NCI-H1092 treated with DMSO at 0.1 percent for 48 hours (cell line): ENCODE measurements at places on chromosomes 7 and 10.
A peak's percentile ranks its signal among the peaks of the same experiment; 100 is the strongest.

GRCh38 chr7:132495936-132496335 lies 80.3 kb downstream of the PLXNA4 start:
- DNase-seq: no peak

DNA sequence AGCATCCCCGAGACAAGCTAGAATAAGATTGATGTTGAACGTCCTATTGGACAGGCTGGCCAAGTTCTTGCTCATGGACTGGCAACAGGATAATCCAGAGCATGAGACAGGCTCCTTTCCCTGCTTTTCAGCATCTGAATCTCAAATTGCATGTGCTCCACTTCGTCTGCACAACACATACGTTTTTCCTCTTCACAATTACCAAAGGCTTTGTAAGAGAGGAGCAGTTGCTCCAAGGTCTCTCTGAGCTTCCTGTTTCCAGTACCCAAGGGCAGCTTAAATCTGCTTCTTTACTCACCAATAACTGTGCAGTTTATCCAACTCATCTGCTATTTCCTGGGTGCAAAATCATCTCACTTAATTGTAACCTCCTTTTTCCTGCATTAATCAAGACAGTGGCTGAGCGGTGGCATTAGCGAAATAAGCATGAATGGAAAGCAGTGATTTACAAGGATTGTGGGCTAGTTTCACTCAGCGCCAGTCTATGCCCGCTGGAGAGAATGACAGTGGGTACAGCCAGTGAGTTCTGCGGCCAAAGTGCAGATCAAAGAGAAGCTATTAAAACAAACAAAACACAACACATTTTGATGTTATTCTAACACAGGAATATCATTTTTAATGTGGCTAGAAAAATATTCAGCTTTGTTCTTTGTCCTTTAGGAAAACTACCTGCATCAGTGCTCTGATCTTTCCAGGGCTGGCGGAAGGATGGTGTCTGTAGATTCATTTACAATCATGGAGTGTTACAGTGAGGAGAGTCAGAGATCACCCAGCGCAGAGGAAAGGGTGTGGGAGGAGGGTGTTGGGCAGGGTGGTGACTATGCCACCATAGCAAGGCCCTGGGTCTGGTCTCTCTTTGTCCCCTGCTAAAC lies 79.8 kb downstream of the CHN2 start:
- peak; percentile 72 for DNase-seq

DNA sequence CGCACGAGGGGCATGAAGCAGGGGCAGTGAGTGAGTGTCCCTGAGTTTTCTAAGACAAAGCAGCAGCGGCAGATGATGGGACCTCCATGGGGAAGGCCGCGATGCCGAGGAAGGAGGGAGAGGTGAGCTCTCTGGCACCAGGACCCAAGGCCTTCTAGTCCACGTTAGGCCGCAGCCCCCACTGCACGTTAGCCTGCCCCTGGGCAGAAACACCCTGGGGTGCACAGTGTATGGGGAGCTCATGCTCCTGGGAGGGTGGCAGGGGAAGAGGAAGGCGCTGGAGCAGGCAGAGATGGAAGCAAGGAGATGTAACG lies 97.3 kb upstream of the IKZF1 start:
- DNase-seq: no peak

DNA sequence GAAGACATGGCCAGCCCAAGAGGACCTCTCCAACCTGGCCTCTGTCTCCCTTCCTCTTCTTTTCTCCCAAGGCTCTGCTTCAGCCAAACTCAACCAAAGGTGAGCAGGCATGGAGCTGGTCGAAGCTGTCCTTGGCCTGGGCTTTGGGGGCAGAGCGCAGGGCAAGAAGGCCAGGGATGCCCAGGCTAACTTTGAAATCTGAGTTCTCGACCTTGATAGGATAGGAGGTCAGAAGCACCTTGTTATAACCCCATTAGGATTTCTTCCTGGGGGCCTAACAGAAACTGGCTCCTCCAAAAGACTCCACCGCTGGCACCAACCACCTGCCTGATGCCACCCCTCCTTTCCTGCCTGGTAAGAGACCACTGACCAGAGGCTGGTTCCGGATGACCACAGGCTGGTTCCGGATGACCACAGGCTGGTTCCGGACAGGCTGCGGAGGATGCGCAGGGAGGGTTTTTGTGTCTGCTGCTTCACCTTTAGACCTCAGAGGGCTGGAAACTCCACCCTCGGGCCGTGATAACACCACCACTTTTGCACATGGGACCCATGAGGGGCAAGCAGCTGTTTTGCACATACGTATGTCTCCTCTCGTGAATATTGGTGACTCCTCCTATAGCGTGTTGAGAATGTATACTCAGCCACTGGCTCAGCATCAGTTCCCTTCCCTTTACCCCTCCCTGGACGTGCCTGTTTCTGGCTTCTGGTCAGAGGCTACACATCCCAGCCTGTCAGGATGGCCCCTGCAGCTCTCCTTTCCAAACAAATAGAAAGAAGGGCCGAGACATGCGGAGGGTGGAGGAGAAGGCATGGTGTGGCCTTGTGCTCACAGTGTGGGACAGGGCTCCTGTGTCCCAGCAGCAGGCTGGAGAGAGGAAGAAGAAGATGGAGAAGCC lies 140.1 kb downstream of the DNAJB6 start:
- no peak for DNase-seq

GRCh38 chr7:94449151-94449725 lies 54.5 kb downstream of the COL1A2 start:
- peak; percentile 93 for DNase-seq

- DNase-seq: no peak
Observed at GRCh38 chr10:70805619-70806215, 10.0 kb upstream of the SGPL1 start.

- DNase-seq: no peak
Observed at GRCh38 chr10:55220975-55221374, 419.9 kb upstream of the PCDH15 start.

DNA sequence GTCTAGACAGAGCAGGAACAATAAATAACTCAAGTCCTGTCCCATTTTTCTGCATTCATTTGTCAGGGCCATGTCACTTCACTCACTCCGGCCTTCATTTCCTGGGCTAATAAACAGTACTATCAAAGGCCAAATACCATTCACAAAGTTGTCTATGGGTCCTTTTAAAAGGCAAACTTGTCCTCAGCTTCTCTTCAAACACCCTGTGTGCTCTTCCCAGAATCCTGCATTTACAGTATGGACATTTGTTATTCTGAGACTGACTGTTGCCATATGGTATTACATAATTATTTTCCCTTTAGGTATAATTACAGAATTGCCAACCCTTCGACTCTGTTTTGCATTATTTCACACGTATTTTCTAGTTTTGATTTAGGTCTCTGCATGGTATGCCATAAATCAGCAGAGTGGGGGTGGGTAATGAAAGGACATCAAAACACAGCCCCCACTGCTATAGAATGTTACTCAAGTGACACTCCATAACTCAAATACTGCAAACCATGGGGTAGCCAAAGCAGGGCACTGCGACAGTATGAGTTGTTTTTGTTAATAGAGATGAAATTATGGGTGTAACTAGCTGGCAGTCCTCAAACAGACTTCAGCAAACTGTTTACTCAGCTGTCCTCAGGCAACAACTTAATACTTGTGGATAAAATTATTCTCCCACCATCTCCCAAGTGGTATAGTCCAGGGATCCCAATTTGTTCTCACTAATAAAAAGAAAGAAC lies 183.7 kb downstream of the TRIL start:
- peak; percentile 97 for DNase-seq

GRCh38 chr10:45602082-45602730 lies 70.4 kb downstream of the ZFAND4 start:
- DNase-seq: no peak

- DNase-seq: no peak
Observed at GRCh38 chr7:25586513-25586912, 358.2 kb upstream of the NPVF start.

DNA sequence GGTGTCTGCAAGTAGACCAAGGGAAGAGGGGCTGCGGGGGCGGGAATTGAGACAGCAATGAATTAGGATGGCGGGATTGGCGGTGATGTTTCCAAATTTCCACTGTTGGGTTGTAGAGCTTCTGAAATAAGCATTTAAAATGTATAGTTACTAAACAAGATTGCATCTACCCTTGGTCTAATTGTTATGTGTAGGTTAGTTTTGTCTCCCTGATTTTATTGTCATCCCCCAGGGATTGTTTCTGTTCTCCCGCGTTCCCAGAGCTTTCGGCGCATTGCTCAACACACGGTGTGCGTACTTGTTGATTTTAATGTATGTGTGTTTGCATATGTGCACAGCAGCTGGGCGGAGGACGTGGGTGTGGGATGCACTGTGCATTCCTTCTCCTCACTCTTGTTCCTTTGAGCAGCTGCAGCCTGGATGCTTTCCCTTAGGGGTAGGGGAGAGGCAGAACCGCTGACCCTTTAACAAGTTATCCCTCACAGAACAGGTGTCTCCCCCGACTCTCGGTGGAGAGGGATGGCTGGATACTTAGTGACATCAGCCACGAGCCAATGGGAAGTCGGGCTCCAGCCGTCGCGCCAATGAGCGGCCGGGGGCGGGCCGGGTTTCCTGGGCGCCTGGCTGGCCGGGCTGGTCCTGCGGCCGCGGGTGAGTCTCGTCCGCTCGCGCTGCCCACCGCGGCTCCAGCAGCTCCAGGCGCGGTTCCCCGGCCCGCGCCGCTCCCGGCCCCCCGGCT lies at the start of gene TSPAN33:
Gene TSPAN33 (plus strand): TSS at position 613 of the 739 bp plus-strand sequence. CDS start 274 bp downstream, outside the sequence.
- DNase-seq: peak; percentile 84

- peak; percentile 33 for DNase-seq
Observed at GRCh38 chr10:101451667-101452069, 97.7 kb downstream of the BTRC start.

DNA sequence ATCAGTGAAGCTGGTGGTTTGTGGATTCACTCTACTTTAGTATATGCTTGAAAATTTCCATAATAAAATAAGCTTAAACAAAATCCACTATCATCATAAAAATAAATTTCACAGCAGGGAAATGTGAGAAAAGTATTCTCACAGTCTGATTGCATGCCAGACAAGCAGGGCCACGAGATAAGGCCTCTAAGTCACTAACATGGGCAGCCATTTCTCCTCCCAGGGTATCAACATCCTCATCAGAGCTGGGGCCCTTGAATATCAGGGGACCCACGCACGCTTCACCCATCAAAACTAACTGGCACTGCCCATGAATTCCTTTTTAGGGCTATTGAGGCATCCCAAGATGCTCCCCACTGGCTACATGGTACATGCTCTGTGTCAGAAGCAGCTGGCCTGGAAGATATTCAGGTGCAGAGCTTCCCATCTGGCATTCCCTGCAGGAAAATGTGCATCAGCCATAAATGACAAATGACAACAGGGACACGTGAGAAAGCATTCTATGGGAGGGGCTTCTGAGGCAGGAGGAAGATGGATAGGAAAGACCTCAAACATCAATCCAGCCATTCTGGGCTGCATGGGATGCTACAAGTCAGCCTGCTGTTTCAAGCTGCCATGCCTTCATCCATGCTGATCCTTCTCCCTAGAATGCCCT lies 17.4 kb downstream of the CCDC6 start:
- no peak for DNase-seq

DNA sequence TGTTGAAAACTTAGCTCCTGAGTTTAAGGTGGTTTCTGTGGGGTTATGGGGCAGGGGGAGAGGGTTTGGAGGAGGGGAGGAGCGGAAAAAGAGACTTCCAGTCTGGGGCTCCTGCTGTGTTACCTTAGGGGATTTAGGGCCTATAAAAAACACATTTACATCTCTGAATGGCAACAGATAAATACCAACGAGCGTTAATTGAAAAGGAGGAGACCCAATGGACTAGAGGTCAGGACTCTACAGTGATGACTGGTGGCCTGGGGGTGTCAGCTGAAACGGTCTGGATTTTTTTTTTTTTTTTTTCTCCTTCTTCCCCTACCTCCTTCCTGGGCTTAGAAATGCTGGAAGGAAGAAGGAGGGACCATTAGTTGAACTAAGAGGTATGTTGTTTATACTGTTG lies 47.4 kb downstream of the AUTS2 start:
- no peak for DNase-seq

GRCh38 chr7:141071855-141072547 lies 1.9 kb upstream of the TMEM178B start:
- DNase-seq: peak; percentile 85
